Astrocyte of the spinal cord (primary cell): ENCODE measurements at places on chromosomes 3 and 15.

- DNase-seq = peak; percentile 45
Measured at GRCh38 chr3:152260026-152260425, 8.7 kb upstream of the MBNL1 start.

DNA sequence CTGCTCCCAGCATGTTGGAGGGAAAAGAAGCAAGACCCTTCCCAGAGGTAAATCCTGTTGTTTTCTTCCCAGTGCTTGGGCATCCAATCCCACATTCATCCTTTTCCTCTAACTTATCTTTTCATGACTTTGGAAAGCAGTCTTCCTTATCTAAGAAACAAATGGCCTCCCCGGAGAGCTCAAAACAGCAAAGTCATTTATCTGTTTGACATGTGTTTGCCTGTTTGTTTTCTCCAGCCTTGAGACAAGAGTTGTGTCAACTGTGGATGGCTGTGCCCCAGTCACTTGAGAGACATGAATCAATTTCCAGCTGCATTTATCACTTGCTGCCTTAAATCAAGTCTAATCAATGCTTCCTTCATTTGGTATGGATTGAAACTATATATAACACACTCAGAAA, 103.9 kb downstream of the SHQ1 start:
- DNase-seq = no peak

DNA sequence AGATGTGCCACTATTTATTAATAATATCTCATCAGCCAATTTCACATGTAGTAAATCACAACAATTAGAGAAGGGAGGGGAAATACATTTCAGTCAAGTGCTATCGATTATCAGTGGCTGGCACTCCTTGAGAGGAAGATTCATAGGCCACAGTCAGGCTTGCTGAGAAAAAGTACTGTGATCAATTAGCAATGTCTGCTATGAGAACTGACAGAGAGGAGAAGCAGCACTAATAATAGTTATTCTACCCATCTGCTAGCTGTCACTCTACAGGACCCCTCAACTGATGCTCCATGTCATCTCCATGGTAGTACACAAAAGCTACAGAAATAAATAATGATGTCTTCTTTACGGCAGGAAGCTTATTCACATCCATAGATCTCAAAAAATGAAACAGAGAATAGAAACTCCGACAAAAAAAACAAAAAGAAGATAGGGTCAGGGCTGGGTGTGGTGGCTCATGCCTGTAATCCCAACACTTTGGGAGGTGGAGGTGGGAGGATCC, 351.3 kb downstream of the FOXP1 start:
- no peak for DNase-seq

DNA sequence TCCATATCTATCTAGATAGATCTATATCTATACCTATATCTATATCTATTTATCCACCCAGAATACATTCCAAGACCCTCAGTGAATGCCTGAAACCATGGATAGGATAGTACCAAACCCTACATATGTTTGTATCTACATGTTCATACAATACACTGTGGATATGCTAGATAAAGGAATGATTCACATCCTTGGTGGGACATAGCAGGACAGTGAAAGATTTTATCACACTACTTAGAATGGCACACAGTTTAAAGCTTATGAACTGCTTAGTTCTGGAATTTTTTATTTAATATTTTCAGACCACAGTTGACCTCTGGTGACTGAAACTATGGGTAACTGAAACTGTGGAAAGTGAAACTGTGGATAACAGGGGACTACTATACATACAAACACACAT, 198.8 kb upstream of the TTC14 start:
- no peak for DNase-seq

DNA sequence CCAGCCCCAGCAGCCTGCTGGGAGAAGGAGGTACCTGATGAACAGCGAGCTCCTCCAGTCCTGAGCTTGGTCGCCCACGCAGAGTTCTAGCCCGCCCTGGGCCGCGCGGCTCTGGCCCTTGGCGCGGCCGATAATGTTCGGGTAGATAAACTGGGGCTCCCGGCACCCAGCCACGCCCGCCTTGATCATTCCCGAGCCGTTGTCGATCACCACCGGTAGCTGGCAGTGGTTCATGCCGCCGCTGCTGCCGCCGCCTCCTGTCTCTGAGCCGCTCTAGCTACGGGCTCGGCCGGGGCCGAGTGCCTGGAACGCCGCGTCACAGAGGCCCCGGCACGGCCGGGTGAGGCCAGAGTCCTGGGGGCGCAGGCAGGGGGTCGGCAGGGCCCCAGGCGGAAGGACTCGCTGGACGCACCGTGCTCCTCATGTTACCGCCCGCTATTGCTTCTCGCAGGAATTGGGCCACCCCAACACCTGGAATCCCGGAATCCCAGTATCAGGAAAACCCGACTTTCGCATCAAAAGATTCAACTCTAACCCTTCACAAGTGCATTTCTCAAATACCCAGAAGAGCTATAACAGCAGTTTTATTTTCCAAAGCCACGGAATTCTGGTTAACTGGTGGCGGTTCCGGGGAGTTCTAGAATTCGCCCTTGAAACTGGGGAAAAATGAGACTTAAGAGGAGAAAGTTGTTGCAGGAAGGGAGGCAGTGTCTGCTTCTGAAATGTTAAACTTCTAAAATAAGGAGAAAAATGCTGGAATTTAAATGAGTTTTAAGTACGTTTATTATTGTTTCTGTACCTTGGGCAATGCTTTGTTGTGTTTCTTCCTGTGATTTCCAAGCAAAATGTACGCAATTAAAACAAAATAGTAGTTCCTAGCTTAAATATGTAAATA, at the start of gene ACTRT3:
Gene ACTRT3 (minus strand): TSS at position 275 of the 895 bp plus-strand sequence. CDS start 41 bp downstream, at position 234.
- peak; percentile 70 for DNase-seq
